ENCODE measurements at places on chromosomes 5 and 9.

- no peak for DNase-seq
Measured at GRCh38 chr5:5473226-5473625, 50.7 kb downstream of the ICE1 start.

- no peak for DNase-seq
Measured at GRCh38 chr9:78249542-78249941, 13.7 kb downstream of the CEP78 start.

- DNase-seq, result no peak
Measured at GRCh38 chr9:26597542-26598149, 295.0 kb downstream of the CAAP1 start.

DNA sequence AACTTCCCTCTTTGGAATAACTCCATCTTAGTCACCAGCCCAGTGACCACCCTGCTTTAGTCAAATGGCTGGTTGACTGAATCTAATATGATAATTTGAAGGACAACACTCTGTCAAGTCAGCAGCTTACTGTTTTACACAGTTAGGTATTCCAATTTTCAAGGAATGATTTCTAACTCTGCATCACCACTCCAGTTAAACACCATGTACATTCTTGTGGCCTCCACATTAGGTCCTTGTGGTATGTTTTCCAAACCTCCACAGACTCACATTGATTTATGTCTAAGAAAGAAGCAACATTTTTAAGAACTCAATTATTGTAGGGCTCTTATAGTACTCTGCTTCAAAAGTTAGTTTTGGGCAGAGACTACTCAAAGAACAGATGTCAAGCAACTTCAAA, 110.7 kb downstream of the TLE1 start:
- DNase-seq, result no peak

DNA sequence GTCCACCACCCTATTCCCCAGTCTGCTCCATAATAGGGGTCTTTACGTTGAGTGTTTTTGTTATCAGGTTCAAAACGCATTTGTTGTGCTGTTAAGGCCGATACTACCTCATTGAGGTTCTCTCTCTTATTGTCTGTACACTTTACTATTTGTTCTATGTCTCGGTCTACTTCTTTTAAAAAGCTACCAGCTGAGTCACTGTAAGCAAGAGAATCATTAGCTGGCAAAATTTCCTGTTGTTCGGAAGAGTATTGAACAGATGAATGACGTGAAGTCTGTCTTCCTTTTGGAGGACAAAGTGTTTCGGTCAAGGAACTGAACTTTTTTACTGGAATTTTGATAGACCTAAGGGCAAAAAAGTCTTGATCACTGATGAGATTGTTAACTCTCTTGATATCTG, 10.3 kb downstream of the LYSMD3 start:
- DNase-seq, result no peak

DNA sequence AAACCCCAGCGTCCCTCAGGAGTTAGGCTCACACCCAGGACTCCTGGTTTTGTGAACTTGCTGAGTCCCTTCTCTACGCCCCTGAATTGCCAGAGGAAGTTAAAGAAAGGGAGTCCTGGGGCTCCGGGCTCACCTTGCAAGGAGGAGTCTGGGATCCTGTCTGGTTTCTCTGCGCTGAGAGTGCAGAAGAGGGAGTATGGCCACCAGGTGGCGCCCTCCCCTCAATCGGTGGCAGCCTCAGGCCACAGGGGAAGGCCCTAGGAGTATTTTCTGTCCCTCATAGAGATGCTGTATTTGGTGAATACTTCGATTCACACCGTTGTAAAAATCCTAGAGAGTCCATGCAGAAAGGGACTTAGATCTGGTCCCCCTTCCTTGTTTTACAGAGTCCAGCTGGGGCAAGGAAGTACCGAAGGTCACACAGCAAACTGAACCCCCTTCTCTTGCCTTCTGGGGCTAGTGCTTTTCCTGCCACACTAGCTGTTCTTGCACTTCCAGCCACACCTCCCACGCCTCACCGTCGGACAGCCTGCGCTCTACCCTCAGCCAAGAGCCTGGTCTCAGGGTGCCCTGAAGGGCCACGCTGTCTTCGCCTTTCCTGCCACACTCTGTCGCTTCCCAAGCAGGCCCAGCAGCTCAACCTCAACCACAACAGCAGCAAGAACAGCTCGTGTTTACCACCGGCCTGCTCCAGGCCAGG, 10.2 kb downstream of the HAND1 start:
- DNase-seq, result peak; percentile 87

DNA sequence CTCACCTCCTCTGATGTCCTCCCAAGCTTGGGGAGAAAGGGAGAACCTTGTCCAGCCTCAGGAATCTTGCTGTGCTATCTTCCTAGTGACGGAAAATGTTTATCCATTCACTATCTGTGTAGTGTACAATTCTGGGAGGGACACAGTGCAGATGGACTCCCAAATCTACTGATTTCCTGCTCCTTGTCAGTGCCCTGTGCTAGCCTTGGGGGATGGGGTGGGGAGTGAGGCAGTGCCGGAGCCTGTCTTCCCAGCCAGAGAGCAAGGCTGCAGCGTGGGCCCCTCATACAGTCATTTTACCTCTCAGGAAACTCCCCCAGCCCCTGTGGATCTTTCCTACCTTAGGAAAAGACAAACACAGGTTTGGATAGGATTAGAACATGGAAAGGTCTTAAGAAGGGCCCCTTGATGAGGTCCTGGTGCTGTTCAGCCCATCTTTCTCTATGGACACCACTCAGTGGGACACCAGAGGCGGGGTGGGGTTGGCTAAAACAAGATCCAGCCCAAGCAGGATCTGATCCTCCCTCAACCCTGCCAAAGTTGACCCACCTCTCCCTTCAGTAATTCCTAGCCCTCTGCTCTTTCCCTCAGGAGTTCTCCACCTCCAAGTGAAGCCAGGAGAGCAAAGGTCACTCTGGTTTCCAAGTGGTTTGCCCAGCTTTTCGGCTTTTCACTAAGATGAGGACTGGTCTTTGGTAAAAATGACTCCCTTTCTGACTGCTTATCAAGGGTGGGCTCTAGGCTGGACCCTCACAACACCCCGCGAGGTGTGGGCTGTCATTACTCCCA, 3.4 kb downstream of the DOLK start:
- no peak for DNase-seq

DNA sequence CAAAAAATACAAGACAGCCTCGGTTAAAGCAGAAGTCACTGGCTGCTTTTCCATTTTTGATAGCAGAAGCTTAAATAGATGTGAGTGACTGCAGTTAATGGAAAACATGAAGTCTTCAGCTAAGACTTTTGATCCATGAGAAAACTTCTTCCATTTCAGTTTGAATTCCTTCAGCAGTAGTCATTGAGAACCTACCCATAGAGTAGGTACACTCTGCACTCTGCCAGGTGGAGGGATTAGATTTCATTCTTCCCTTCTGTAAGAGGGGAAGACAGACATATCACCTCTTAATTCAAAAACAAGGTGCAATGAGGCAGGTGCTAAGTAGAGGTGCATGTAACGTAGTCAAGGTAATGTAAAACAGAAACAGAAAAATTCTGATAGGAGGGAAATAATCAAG, 26.7 kb upstream of the XPA start:
- no peak for DNase-seq

DNA sequence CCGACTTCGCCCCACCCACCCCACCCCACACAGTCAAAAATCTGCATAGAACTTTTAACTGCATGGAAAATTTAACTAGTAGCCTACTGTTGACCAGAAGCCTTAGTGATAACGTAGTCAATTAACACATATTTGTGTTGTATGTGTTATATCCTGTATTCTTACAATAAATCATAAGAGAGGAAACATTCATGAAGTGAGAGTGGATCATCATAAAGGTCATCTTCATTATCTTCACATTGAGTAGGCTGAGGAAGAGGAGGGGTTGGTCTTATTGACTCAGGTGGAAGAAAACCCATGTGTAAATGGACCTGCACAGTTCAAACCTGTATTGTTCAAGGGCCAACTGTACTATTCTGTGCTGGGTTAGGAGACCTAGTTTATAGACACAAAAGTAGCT, 31.4 kb downstream of the XPA start:
- DNase-seq, result no peak

GRCh38 chr9:70094747-70095146, 51.1 kb downstream of the MAMDC2 start:
- no peak for DNase-seq

Measured in activated CD4-positive, alpha-beta T cell treated with anti-CD3 and anti-CD28 coated beads for 48 hours (primary cell).